ENCODE measurements at places on chromosomes 6 and 20. TPM values are rescaled to one million over a fixed set of nuclear protein-coding genes. Genes with fewer than 3 reads are reported as not detected.

Gene TRIM31
- polyA plus RNA-seq = not detected

Gene ADGRF1
- polyA plus RNA-seq = 52.7 TPM

- DNase-seq = no peak
These were observed 11.4 kb downstream of the RMND1 start for GRCh38 chr6:151440498-151440897.

GRCh38 chr6:170049641-170050561 is 241.0 kb downstream of the DLL1 start:
- peak; percentile 59 for DNase-seq

DNA sequence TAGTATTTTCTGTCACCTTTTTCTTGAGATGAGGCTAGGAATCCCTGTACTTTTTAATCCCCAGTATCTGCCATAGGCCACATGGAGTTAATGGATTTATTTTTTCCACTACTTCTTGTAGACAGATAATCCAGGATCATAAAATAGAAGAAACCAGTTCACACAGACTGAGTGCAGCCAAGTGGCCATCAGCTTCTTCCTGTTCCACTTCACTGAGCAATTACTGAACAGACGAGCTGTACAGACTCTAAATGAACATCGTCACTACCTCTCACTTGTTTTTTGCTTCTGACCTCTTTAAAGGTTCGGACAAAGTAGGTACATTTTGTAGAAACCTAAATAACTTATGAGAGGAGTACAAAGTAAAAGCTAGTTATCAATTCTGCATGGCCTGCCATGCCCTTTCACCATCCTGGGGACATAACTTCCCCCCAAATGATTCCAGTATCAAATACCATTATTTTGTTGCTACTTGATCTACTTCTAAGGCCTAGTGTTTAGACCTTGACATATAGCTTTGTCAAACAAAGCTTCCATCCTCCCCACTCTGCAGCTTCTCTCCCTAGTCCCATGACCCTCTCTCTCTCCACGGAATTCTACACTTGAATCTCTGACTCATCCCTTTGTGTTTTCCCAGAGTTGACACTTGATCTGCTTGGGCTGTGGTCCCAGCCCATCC is 34.4 kb upstream of the ARHGAP18 start:
- no peak for DNase-seq

Data from left kidney (tissue), 8 donors.